ENCODE measurements at places on chromosomes 1 and 21.

DNA sequence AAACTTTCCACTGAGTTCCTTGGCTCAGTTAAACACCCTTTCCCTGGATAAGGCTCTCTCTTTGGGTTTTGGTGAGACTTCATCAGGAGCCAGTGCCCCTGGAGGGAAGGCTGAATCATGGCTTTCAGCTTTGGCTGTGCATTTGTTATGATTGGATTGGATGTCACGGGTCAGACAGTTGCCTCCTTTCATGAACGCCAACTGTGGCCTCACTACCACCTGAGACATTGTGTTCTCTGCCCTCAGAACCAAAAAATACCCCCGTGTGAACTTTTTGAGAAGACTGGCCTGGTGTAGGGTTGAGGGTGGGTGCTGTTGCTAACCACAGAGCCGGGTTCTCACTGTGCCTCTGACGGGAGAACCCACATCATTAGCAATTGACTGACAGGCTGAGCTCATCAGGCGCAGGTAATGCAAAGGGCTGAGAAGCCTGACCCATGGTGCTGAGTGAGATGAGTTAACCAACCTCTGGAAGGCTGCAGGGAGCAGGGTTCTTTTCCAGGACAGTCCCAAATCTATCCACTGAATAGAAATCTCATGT is 65.6 kb downstream of the HHAT start:
- DNase-seq = no peak

GRCh38 chr1:170675865-170676264 is 11.9 kb downstream of the PRRX1 start:
- no peak for DNase-seq

DNA sequence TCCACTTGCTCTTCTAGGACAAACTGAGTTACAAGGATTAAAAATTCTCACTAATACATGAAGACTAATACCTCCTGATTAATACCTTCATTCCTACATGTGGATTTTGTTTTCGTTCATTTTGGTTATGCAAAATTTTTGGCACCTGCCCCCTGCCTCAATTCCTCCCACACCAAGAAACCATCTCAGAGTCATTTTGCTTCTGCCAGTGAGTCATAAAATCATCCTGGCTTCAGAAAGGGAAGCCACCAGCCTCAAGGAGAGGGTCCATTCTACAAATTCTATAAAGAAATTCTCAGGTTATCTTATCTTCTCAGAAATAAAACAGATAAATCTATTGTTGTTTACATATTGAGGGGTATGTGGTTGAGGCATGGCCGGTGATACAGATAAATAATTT is 103.2 kb upstream of the COA6 start:
- DNase-seq = no peak

GRCh38 chr1:41427122-41427913 is 57.2 kb downstream of the EDN2 start:
- no peak for DNase-seq

DNA sequence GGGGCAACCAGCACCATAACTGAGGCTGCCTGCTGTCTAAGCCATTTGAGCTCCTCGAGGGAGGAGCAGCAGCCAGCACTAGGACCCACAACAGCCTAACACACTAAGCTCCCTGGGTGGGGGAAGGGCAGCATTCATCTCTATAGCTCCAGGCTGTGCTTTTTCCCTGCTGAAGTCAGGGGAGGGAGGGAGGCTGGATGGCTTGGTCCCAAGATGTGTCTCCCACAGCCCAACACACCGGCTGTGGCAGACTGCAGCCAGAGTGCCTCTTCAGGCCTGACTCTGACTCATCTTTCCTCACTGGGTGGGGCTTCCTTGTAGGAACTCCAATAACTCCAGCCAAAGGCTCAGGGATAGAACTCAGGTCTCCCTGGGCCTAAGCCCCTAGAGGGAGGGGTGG is 296.3 kb downstream of the PRDM2 start:
- no peak for DNase-seq

- no peak for DNase-seq
Observed at GRCh38 chr21:37292941-37293340, 25.8 kb upstream of the VPS26C start.

Data from stimulated activated CD4-positive, alpha-beta T cell treated with anti-CD3 and anti-CD28 coated beads, Interleukin-1b, Interleukin-23, amount 100 ng/mL, for 24 hours (primary cell).